Epithelial cell of esophagus (primary cell): ENCODE measurements at places on chromosomes 7 and 10.

DNA sequence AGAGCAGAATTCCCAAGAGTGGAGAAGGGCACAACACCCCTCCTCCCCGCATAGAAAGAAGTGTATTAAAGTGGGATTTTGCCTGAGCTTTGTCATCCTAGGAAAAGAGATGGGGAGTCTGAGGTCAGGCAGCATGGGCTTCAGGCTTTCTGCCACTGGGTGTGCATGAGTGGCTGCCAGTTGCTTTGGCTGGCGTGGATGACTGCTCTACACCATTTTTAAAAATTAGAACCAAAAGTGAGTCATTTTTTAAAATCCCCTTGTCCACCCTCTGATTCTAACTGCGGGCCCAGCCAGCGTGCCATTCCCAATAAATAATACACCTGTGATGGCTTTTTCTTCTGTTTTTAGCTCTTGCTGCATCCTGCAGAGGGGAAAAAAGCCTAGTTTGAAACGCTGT is 13.4 kb downstream of the SLC29A3 start:
- DNase-seq, result no peak

DNA sequence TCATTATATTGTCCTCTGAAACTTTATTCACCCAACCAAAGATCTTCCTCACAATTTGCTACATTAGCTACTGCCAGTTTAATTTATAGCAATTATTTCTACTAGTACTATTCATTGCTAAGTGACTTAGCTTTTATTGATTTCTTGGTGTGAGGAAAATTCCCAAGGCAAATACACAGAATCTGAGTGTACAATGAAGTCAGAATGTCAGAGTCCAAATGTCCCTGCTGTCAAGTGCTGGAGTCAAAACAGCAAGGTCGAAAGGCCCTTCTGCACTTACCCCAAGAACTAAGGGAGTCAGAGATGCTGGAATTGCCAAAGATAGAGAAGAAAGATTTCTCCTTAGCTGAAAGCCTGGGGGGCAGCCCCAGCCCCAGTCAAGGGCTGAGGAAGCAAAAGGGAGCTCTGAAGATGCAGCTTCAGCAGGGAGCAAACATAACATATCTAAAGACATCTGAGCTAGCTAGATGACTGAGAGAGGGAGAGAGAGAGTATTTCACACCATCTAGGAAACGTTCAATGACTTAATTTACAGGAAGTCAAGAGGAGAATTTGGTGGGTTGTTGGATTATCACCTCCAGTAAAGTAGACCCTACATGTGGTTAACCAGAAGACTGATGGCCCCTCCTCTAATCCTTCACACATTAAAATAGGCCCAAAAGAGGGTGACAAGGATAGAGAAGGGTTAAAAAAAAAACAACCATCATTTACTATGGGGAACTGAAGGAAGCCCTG is 36.6 kb upstream of the SAMD8 start:
- no peak for DNase-seq

- DNase-seq, result no peak
Measured at GRCh38 chr7:41816111-41816510, 113.2 kb upstream of the INHBA start.

- DNase-seq, result no peak
Measured at GRCh38 chr7:158004123-158004490, 583.5 kb downstream of the PTPRN2 start.

GRCh38 chr10:24822590-24822989 is 98.9 kb upstream of the ARHGAP21 start:
- no peak for DNase-seq

DNA sequence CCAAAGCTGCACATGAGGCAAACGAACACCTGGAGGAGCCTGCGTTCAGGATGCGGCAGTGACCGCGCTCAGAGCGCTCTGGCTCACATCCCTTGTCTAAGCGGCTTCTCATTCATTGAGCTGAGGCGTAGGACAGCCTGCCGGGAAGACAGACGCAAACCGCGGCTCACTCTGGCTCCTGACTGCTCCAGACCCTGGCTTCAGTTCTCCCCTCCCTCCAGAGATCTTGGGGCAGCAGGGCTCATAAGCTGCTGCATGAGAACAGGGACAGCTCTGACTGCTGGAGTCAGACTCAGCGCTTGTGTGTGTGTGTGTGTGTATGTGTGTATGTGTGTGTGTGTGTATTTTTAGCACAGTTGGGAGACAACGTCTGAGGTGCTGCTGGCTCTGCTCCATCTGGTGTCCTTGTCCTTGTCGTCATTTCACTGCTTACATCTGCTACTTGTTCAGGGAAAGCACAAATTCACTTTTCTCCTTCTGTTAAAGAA is 15.8 kb upstream of the LYZL2 start:
- DNase-seq, result peak; percentile 4
